ENCODE measurements at places on chromosomes 12 and 14. TPM values are rescaled to one million over a fixed set of nuclear protein-coding genes. Genes with fewer than 3 reads are reported as not detected.

MGAT2 gene
- total RNA-seq: 32.3 TPM

ACOT6 gene
- total RNA-seq: not detected

- DNase-seq: no peak
Measured at GRCh38 chr14:98366429-98366828, 905.6 kb downstream of the BCL11B start.

- DNase-seq: no peak
Measured at GRCh38 chr12:10851243-10851858, 2.1 kb upstream of the PRR4 start.

TCL1B gene
- not detected for total RNA-seq

DNA sequence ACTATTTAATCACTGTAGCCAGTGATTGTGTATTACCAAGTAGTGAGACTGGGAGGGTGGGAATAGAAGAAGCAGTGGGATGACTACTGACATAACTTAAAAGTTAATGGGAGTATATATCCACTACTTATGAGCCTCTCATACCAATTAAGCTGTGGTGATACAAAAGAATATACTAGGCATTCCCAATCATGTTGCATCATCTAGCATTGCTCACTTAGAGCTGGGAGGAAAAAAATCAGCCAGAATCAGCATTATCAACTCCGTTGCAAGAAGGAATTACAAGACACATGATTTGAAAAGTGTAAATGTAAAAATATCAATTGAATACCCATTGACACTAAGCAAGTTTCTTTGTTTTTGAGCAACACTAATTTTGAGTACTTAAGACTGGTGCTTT lies 745 bp upstream of the PPP1R36 start:
- DNase-seq: no peak

DNA sequence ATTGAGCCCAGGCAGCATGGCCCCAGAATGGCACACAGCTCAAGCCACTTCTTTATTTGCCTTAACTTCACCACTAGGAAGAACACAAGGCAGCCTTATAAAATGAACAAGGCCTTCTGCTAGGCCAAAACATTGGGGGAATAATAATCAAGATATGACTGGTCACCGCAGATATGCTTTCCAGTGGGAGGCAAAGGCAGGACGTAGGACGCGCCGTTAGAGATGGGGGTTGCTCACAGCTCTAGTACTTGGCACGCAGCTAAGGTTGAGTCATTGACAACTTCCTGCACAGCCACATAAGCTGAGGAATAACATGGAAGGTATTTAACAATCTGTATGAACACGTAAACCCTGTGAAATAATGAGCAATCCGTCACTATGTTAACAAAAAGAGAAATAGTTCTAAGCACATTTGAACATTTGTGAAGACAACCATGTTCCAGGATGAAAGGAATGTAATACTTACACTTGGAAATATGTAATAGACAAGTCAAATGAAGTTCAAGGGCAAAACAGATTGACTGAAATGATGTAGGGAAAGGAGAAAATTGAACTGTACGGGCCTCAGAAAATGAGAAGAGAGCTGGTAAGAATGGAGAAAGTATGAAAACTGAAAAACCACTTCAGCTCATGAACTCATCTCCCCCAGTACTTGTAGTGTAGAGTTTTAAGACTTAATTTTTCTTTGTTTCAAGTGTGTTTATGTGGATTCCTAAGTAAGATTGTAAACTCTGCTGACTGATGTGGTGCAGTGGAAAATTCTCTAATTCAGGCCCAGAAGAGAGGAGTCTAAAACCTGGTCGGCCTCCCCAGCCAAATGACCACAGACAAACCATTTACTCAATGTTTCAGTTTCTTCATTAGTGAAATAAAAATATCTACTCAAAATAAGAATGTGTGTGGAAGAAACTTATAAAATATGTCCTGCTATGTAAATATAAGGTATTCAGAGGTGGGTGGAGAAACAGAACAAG lies 59.3 kb upstream of the CCDC91 start:
- no peak for DNase-seq

RPL6 gene
- total RNA-seq: 2,075 TPM

DEPDC4 gene
- 4.1 TPM for total RNA-seq

DNA sequence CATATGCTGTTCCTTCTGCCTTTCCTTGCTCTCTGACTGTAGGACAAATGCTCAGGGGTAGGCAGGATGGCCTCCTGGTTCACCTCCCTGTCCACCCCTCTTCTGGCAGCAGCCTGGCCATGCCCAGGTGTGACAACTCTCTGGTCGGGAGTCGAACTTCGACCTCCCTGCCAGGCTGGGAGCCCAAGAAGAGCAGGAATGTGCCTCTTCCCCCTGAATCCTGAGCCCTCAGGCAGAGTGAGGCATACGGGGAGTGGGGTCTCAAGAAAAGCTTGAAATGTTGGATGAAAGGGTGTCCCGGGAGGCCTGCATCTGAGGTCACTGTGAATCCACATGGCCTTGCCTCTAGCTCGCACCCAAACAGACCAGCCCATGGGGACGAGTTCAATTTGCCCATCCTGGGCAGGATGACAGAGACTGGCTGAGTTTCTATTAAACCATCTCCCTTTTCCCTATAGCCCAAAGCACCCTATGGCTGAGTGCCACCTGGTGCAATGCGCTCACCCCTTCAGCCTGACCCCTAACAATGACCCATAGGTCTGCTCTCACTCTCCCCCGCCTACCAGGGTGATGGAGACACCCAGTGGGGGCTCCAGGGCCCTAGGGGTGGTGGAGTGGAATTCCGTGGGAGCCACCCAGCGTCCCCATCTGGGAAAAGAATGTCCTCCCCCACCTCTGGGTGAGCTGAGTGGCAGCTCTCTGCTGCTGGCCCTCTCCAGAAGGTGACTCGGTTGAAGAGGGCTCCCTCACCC lies 52.9 kb upstream of the DIO3 start:
- no peak for DNase-seq

GRCh38 chr14:38339696-38340095 lies 83.8 kb upstream of the CLEC14A start:
- no peak for DNase-seq

DNA sequence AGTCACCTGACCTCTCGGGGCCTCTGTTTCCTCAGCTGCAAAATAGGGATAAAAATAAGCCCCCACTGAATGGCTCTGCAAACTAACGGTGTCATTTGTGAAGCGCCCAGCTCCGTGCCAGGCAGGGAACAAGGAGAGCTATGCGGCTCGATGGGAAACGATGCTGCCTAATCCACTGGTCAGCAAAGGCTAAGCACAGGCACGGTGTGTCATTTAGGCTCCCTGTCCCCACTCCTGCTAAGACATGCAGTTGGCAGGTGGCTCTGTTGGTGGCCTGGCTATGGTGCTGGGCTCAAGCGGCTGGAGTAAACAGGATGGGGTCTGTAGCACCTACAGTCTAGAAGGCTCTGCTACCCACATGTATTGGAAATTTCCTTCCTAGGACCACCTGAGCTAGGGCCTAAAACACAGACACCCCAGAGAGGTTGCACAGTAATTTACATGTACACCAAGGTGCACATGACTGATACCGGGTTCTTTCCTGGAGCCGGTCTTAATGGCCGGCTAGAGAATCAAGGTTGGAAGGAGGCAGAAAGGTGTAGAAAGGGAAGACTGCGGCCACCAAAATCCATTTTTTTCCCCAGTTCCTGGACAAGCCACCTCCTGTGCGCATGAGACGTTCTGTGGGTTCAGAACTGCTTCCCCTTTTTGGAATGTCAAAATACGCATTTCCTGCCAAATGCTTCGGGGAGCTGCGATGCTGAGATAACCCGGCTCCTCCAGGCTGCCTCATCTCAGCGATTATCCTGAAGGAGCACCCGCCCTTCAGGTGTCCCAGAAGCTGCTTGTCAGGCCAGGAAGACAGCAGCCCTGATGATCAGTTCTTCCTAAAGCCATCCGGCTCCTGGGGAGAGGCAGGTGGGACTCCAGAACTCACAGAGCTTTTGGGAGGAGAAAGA lies 1.0 kb downstream of the CACNA2D4 start:
- DNase-seq: no peak

ADGRD1 gene
- total RNA-seq: 0.73 TPM

GRCh38 chr14:61671082-61671481 lies 24.2 kb upstream of the HIF1A start:
- DNase-seq: no peak

DNA sequence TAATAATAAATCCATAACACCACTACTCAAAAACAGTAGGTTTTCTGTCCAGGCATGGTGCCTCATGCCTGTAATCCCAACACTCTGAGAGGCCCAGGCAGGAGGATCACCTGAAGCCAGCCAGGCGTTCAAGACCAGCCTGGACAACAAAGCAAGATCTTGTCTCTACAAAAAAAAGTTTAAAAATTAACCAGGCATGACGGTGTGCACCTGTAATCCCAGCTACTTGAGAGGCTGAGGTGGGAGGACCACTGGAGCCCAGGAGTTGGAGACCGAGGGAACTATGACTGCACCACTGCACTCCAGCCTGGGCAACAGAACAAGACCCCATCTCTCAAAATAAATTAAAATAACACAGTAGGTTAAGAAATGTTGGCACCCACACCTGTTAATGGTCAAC lies 44.5 kb upstream of the AP4S1 start:
- no peak for DNase-seq
